ENCODE measurements at places on chromosomes 6 and 20.
A peak's percentile ranks its signal among the peaks of the same experiment; 100 is the strongest.

- DNase-seq: no peak
Observed at GRCh38 chr20:2261046-2261485, 34.7 kb upstream of the TGM3 start.

- no peak for DNase-seq
Observed at GRCh38 chr20:35034145-35034544, 58.5 kb downstream of the TRPC4AP start.

DNA sequence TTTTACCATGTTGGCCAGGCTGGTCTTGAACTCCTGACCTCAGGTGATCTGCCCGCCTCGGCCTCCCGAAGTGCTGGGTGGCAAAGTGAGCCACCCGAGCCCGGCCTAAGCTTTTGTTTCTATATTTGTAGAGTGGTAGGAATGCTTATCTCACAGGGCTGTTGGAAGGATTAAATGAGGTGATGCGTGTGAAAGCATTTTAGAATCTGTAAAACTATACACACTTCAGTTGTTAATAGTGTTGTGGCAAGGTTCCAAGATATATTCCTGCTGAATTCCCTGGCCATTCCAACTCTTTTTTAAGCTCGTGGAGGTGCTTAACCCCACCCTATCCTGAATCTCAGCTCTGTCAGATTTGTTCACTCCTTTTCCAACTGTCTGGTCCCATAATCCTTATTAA, 89.9 kb upstream of the AKIRIN2 start:
- DNase-seq: no peak

DNA sequence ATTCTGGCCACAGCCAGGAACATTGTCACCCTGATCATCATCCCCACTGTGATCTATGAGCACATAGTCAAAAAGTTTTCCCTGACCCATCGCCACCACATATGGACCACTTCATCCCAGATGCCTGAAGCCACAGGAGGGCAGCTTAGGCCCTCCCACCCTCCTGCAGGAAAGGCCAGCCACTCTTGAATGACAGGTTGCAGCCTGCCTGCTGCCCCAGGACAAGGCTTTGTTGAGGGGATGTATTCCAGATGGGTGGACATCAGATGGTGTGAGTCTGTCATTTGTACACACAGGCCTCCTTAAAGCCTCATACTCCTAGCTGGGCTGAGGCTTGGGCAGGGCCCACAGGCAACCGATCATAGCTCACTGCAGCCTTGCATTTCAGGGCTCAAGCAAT, 30.8 kb downstream of the DPPA5 start:
- DNase-seq: no peak

GRCh38 chr20:23455639-23456038, 3.0 kb upstream of the CST11 start:
- DNase-seq: no peak

DNA sequence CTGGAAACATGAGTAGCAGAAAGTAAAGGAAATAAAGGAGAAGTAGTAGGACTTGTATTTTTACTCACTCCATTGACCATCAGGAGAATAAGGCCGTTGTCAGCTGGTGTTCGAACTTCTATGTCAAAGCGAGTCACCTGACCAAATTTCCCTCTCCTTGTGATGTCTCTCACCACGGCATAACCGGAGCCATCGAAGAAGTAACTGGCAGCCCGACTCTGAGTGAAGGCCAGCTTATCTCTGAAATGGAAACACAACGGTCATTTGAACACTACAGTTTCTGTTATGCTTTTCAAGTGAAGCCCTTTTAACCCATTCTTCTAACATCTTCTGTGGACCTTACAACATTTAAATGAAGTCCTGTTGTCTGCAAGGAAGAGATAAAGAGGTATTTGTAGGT, 51.7 kb downstream of the FAM229B start:
- no peak for DNase-seq

DNA sequence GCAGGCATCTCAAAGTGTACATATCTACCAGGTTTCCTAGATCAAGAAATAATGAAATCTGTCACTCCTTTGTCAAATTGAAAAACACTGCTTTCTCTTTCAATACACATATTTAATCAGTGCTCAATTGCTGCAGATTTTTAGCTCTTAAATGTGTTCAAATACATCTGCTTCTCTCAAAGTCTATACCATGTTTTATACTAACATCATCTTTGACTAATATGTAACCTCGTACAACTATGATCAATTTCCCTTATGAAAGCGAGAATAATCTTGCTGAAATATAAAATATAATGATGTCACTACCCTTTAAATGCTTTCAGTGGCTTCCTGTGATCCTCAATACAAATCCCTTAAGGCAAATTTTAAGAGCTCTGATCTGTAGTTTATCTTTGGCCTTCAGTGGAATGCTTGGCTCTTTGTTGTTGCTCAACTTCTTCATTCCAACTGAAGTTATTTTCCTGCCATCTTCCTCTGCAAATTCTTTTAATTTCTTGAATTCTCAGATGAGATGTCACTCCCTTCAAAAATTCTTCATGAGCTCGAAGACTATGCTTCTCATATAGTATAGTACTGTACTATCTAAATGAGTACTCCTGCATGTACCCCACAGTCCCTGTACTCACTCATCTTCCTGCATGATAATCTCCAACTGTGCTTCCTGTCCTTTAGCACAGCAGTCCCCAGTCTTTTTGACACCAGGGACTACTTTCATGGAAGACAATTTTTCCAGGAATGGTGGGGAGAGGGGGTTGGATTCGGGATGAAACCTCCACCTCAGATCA, 545.1 kb upstream of the GJE1 start:
- DNase-seq: peak; percentile 11

GRCh38 chr6:95882371-95882770, 133.4 kb upstream of the FUT9 start:
- no peak for DNase-seq

- no peak for DNase-seq
Observed at GRCh38 chr20:60016406-60016805, 58.2 kb downstream of the CDH26 start.

DNA sequence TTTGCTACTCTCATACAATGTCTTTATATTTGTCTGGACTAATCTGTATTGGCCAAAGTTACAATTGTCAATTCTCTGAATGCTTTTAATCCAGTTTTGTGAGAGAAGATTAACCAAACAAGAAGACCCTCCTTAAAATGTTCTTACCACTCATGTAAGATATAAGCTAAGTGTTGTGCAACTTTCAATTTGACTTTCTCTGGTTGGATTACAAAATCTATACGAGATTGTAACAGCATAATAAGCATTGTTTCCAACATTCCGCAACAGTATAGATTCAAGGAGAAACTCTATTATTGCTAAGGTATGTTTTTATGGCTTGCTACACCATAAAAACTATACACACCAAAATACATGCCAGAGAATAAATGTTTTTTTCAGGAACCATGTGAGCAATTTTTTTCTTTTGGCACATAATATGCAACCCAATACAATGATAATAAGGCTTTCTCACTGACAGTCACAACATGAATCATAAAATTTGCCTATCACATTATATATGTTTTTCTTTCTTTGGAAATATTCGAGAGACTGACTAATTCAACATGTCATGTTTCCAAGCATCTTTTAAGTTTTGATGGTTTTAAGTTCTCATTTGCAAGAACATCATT, 12.2 kb upstream of the TRPC4AP start:
- no peak for DNase-seq

DNA sequence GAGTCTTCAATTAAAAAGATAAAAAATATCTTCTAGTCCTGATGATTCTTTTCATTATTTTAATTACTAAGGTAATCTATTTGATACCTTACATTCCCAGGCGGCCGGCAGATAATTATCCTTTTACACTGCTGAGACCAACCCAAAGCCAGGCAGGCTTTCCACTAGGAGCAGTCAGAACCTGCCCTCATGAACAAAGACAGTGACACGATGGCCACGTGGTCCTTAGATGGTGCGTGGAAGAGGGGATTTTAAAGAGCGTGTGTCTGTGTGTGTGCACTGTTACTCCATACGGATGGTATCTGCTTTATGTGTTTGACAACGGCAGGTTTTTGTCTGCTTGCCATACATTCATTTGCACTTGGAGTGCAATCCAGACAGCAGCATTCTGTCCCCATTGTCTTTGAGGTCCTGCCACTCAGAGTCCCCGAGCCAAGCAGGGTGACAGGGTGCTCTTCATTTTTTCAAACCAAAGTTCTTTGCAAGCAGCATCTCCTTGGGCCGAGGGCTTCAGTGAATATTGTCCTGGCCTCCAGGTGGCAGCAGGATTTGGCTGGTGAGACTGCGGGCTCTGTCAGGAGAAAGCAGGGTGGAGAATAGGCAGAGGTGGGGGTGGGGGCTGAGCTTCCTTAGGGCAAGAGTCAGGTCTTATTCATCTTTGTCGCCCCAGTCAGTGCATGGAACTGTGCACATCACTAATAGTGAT, 260.5 kb downstream of the NRN1 start:
- DNase-seq: no peak

DNA sequence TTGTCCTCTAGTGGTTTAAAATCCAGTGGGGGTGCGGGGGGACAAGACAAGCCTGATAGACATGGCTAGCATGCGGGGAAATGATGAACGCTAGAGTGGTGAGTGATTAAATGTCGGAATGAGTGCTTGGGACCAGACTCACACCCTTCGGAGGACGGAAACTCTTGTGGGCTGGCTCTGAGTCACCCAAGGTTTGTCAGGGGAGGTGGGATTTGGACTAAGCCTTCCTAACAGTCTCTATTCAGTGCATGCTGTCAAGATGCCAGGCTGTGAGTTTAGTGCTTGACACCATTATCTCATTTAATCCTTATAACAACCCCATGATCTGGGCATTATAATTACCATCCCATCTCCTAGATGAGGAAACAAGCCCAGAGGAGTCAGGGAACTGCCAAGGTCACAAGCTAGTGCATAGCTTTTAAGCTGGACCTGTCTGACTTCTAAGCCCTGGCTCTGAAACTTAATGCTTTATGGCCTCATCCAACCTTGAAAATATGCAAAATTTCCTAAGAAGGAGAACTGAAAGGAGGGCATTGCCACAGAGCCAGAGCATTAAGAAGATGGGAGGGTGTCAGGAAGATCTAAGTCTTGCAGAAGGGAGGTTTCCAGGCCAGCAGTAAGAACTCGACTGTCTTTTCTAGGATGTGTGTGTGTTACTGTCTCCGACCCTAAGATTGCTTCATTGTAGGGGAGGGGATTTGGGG, 168.7 kb upstream of the LRFN2 start:
- peak; percentile 55 for DNase-seq

- DNase-seq: peak; percentile 14
Observed at GRCh38 chr6:141105481-141105880, 1027.2 kb upstream of the GJE1 start.

DNA sequence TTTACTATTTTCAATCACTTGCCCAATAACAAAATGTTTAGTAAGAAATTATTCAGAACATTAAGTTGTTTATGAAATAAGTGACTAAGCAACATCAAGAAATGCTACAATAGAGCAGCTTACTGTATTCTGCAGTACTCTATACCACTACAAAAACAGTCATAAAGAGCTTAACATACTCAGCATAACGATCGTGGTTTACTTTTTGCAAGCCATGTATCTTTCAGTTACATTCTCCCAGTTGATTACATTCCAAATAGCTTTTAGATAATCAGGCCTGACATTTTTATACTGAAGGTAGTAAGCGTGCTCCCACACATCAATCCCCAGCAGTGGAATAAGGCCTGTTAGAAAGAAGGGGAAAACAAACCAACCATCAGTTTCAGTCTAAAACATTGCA, 10.7 kb downstream of the SOD2 start:
- no peak for DNase-seq

GRCh38 chr6:169950558-169950957, 199.1 kb downstream of the ERMARD start:
- peak; percentile 2 for DNase-seq

- no peak for DNase-seq
Observed at GRCh38 chr6:135820340-135820739, 31.2 kb upstream of the PDE7B start.

DNA sequence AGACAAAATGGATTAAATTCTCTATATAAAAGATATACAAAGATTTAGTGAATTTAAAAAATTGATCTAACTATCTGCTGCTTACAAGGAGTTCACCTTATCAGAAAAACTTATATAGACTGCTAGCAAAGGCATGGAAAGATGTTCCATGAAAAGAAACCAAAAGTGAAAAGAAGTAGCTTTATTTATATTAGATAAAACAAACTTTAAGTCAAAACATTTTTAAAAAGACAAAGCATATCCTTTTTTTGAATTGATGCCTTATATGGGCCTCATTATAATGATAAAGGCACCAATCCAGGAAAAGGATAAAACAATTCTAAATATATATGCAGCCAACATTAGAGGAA, 334.2 kb downstream of the MEI4 start:
- DNase-seq: no peak

DNA sequence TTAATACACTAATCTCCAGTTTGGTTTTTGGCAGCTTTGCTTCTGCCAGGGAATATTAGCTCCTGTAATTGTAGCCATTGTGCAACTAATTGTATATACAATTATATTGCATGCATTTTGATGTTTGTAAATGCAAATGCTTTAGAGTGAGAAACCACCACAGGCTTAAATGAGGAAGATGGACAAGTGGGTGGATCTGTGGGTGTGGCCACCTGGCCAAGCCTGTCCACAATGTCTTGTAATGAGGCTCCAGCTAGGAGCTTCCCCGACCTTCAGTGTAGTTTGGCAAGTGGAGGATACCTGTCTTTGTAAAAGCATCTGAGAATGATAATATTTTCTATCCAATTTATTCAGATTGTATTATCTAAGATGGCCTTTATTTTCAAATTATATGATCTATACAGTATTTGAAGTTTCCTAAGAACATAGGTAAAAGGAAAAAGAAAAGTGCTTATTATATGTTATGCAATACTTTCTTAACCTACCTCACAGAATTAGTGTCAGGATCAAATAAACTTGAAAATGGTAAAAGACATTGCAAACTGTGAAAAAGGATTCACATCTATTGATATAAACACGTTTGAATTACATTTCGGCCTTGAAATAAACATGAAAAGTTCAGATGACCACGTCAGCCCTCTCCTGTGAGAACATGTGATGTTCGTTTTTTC, 49.3 kb upstream of the ARID1B start:
- DNase-seq: no peak

- DNase-seq: no peak
Observed at GRCh38 chr6:441126-441920, 49.8 kb downstream of the IRF4 start.

Data from fibroblast of mammary gland (primary cell).